ENCODE measurements at places on chromosomes 7 and 10. TPM values are rescaled to one million over a fixed set of nuclear protein-coding genes. Genes with fewer than 3 reads are reported as not detected.

GRCh38 chr10:8043569-8044306 lies 10.8 kb upstream of the GATA3 start:
- DNase-seq = no peak

Gene TRPV6
- 12.3 TPM for polyA plus RNA-seq

Gene MBL2
- polyA plus RNA-seq = not detected

GRCh38 chr7:157008206-157009169 lies 2.0 kb downstream of the MNX1 start:
- DNase-seq = no peak

GRCh38 chr10:72260239-72260975 lies 13.3 kb upstream of the DDIT4 start:
- peak; percentile 95 for DNase-seq

GRCh38 chr10:54402576-54402975 lies 398.5 kb downstream of the PCDH15 start:
- peak; percentile 29 for DNase-seq

Gene CALHM3
- not detected for polyA plus RNA-seq

DNA sequence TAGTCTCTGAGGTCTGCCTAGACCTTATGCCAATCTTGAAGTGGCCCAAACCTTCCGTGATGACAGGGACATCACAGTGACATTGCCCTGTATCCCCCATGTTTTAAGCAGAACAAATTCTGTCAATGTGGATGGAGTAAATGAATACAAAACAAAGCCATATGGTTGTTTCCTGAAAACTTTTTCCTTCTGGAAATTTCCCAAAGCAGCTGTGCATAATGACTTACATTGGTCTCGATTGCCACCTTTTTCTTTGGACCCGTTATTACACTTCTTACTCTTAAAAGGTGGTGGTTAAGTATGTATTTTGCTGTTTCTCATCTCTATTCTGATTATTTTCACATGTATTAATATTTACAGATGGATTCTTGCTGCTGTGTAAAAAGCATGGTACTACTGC lies 411.2 kb upstream of the KLF6 start:
- no peak for DNase-seq

Gene ANK3
- 172 TPM for polyA plus RNA-seq

DNA sequence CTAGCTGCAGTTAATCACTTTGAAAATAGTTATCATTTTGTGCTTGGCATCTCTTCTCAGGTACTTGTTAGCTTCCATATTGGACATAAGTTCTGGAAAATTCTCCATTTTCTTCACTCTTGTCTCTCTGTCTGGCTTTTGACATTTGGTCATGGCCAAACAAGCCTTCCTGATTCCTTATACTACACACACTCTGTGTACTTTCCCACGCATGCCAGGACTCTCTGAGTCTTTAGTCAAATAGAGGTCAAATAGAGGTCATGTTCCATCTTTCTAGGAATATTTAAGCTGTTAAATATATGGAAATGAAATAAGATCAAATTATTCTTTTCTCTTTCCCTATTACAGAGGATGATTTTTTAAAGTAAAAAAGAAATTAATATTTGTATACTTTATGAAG lies 235.5 kb upstream of the PLXDC2 start:
- DNase-seq = no peak

GRCh38 chr10:92657024-92657423 lies 32.7 kb upstream of the HHEX start:
- DNase-seq = no peak

DNA sequence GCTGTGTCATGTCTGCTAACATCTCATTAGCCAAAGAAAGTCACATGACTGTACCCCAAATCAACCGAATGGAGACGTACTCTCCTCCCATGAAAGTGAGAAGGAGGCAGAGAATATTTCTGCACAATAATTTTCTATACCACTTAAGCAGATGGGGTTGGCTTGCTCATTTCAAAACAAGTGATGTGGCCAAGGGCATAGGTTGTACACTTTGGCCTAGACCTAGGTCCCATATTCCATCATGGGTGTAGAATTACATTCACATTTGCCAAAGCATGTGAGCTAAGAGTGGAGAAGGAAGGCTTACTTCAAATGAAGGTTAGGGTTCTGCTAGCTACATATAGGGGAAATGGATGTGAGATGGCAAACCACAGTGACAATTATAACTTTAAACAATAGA lies 83.0 kb downstream of the ZNF365 start:
- DNase-seq = no peak

- no peak for DNase-seq
Measured at GRCh38 chr7:57203161-57203791, 71.0 kb upstream of the ZNF479 start.

DNA sequence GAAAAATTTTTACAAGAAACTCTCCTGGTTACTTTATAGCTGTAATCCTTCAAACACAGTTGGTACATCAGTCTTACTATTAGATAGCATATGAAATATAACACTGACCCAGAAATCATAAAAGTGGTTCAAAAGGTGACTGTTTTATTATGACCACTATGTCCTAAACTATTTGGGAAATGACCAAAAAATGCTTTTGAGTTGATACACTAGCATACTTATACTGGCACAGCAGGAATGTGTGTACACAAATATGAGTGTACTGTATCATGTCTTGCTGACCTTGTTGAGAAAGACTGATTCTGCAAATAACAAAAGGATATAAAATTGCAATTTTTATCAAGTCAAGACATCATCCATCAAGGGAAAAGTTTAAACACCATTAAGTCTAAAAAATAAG lies 24.3 kb downstream of the CSTF2T start:
- no peak for DNase-seq

Gene AHR
- 36.6 TPM for polyA plus RNA-seq

Gene GIMAP8
- polyA plus RNA-seq = 8.0 TPM

GRCh38 chr7:24911213-24911603 lies 68.8 kb downstream of the OSBPL3 start:
- no peak for DNase-seq

- no peak for DNase-seq
Measured at GRCh38 chr7:151018421-151019129, 5.7 kb downstream of the ATG9B start.

DNA sequence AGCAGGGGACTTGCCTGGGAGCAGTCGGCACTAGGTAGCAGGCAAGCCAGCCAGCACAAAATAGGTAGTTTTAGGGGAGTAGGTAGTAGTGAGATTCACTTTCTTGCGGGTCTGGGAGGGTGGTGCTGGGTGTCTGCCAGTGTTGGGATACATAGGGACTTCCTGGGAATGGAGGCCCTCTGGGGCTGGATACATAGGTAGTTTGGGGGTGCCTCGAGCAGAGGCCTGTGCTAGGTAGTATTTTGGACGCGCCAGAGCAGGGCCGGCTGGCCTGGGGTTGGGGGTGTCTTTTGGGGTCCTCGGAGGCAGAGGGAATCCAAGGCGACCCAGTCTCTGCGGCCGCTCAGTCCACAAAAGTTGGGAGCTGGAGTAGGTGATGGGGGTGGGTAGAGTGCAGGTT lies 2.0 kb upstream of the HOXA3 start:
- no peak for DNase-seq

Gene RET
- polyA plus RNA-seq = 16.7 TPM

GRCh38 chr10:43044961-43045621 lies 31.8 kb upstream of the RET start:
- DNase-seq = no peak
